Activated CD4-positive, CD25-positive, alpha-beta regulatory T cell (primary cell): ENCODE measurements at places on chromosomes 1 and 21.

DNA sequence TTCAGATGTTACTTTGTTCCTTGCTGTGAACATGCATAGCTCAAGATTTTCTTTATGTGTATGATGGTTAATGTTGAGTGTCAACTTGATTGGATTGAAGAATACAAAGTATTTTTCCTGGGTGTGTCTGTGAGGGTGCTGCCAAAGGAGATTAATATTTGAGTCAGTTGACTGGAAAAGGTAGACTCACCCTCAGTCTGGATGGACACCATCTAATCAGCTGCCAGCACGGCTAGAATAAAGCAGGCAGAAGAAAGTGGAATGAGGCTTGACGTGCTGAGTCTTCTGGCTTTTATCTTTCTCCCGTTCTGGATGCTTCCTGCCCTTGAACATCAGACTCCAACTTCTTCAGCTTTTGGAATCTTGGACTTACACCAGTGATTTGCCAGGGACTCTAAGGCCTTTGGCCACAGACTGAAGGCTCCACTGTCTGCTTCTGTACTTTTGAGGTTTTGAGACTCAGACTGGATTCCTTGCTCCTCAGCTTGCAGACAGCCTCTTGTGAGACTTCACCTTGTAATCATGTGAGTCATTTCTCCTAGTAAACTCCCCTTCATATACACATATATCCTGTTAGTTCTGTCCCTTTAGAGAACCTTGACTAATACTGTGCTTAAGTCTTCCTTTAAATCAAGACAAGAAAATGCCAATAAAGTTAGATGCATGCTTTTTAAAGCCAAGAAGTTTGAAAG lies 626.6 kb downstream of the KCNT2 start:
- no peak for DNase-seq

- DNase-seq, result no peak
Observed at GRCh38 chr1:63921359-63921758, 147.5 kb downstream of the ROR1 start.

DNA sequence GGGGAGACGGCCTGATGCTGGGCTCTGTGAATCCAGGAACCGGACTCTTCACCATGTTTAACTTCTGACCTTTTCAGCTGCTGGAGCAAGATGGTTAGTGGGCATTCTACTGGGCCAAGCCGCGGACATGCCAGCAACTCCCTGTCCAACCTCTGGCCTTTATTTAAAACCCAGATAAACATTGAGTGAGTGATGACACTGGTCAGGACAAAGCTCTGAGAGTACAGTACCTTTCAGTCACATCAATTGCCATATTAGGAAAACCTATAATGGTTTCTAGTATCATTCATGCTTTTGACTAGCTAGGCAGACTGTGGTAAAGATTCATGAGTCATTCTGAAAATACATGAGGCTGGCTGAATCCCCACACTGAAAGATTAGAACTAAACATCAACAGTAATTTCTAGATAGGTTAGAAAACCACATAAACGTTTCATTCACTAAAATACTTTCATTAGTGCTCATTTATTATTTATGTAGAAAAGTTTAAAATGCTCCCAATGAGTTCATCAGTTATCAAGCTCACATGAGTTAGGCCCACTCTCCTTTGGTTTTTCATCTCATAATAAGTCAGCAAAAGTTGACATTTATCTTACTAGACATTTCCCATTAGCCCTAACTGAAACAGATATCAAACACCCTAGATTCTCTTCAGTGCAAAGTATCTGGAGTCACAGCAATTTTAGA lies 7.1 kb upstream of the ACTA1 start:
- no peak for DNase-seq

DNA sequence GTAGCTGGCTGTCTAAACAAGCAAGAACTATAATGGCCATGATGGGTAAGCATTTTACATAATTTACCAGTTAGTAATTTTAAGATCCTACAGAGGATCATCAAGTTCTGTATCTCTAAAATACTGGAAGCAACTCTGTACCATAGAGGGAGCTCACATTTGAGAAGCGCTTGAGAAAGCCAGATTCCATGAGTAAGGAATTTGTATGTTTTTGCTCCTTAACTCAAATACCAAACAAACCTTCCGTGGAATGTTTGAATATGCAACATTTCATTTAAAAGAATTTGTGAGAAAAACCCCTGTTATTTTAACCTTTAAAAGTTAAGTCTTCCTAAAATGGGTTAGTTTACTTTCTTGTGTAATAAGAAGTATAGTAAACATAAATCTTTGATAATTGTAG lies 2.0 kb downstream of the TSHB start:
- no peak for DNase-seq

GRCh38 chr21:31830701-31831100 lies 42.1 kb upstream of the HUNK start:
- DNase-seq, result no peak

- DNase-seq, result no peak
Observed at GRCh38 chr1:236289492-236290131, 7.9 kb upstream of the ERO1B start.

DNA sequence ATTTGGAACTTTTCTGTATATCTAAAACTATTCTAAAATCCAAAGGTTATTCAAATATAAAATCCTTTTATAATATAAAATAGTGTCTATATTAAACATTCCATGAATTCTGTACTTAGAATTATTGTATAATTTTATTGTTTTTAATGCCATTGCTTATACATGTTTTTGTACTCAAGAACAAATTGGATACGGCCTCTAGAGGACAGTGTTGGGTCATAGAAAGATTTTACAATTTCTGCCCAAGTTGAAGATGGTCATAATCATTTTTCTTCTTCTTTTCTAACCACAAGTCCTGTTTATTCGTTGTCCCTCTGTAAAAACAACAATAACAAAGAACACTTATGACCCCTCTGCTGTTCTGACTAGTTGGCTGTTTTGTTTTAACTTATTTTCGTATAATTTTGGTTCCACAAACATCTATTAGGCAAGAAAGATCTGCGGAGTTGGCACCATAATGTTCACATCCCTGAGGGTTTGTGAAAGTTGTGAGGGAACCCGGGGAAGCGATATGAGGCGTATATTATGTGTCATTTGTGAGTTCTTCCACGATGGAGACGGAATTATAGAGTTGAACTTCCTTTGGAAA lies 75.7 kb upstream of the KIF26B start:
- no peak for DNase-seq

DNA sequence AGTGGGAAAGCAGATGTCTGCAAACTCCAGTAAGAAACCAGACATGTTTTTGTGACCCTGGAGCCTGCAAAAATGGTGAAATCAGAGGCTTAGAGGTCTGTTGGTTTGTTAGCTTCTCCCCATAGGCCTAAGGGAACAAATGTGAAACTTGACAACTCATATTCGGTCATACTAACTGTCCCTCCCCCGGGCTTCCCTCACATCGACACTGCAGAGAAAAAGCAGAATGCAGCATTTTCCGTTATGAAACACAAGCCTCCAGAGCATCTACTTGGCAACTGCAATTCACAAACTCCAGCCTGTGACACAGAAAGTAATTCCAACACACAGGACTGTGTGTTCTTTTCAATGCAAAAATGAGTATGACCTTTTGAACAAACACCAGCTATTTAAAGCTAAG lies 3.7 kb downstream of the KCNA2 start:
- no peak for DNase-seq

- DNase-seq, result no peak
Observed at GRCh38 chr1:44909901-44910544, 67.0 kb upstream of the PTCH2 start.

DNA sequence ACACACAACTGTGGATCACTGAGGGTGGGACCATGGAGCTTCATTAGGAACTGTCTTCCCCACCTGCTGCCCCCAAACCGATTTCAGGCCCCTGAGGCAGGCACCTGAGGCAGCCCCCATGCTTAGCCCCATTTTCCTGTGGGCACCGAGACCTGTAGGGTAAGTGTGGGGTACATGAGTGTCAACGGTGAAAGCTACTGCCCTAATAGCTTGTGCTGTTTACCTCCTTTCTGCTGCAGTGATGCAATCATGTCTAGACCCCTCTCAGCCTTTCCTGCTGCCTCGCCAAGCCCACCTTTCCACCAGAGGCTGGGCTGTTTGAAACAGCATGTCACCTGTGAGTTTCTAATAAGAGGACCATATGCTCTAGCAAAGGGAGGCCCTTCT lies 53.0 kb downstream of the NFASC start:
- DNase-seq, result no peak

DNA sequence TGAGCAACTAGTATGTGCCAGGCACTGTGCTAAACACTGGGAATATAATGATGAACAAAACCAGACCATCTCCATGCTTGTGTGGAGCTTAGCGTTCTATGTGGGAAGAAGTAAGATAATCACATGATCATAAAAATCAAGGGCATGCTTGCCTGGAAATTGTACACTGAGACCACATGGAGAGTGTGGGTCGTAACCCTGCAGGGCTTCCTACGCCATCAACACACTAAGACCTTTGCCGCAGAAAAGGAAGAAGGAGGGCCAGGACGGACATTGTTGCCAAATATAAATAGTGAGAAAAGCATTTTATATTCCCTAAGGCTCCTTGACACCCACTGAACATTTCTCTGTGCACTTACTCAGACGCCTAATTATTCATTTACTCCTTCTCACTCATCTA lies 388.1 kb upstream of the VAMP3 start:
- DNase-seq, result no peak

GRCh38 chr1:29383746-29384371 lies 147.5 kb downstream of the PTPRU start:
- no peak for DNase-seq

GRCh38 chr1:167057241-167057688 lies 32.9 kb downstream of the GPA33 start:
- DNase-seq, result no peak

DNA sequence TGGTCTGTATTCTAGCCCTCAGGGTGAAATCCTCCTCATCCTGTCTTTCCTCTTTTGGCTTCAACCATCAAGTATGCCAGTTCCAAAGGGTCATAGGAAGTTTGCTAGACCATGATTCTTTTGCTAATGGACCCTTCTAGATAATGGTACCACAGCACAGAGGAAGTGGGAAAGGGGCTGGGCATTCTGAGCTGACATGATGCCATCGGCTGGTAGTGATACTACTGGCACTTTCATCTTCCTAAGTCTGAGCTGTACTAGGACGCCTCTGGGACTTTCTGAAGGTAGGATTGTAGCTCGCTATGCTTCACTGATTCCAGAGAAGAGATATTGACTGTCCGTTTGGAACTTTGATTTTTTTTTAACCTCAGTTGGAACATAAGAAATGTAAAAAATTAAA lies 11.4 kb downstream of the FASLG start:
- no peak for DNase-seq

DNA sequence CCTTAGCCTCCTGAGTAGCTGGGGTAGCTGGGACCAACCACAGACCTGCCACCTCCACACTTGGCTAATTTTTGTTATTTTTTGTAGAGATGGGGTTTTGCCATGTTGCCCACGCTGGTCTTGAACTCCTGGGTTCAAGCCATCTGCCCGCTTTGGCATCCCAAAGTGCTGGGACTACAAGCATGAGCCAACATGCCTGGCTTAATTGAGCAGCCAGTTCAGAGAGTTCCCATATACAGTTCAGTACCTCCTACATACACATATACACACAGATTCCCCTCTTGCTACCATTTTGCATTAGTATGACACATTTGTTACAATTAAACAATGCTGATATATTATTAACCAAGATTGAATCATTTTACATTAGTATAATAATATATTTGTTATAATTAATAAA lies 2.9 kb downstream of the RNPEP start:
- no peak for DNase-seq
